ENCODE measurements at places on chromosomes 16 and 17.
A peak's percentile ranks its signal among the peaks of the same experiment; 100 is the strongest.

DNA sequence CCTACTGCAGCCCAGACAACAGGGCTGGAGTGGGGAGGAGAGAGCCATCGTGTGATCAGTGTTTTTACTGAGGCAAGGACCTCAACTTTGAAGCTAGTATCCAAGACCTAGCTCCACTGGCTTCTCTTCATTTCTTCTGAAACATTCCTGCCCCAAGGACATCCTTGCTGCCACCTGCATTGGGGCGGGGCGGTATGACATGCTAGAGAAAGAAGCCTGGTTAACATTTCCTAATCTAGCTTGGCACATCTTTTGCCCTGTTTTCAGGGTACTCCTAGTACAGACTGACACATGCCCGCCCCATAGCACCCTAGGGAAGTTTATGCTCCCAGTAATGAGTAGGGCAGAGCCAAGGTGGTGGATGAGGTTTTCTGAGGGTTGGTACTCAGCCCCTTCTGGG, 17.8 kb upstream of the ANKRD40CL start:
- no peak for DNase-seq

GRCh38 chr16:3454631-3455147, 11.2 kb downstream of the NAA60 start:
- no peak for DNase-seq

DNA sequence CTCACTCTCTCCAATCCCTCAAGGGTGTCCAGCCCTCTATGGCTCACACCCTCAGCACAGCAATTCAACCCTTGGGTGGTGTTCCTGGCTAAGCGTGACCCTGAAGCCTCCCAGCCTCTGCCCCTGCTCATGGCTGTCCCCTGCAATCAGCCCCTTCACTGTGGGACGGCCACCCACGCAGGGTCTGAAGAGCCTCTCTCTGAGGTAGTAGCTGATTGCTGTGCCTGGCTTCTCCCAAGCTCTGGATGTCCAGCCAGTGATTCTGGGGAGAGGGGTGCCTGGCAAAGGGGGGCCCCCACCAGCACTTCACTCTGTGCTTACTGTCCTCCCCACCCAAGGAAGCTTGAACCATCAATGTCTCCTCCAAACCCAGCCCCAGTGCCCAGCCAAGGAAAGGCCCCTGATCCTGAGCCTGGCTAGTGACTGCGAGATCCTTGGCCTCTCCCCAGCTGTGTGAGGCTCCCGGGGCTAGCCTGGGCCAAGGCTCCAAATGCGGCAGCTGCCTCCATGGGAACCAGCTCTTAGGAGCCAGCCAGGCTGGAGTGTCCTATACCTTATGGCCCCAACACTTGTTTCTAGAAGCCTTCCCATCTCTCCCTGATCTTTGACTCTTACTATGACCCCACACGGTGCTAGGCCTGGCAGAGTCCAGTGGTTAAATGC, 9.9 kb downstream of the MTSS2 start:
- DNase-seq, result no peak

DNA sequence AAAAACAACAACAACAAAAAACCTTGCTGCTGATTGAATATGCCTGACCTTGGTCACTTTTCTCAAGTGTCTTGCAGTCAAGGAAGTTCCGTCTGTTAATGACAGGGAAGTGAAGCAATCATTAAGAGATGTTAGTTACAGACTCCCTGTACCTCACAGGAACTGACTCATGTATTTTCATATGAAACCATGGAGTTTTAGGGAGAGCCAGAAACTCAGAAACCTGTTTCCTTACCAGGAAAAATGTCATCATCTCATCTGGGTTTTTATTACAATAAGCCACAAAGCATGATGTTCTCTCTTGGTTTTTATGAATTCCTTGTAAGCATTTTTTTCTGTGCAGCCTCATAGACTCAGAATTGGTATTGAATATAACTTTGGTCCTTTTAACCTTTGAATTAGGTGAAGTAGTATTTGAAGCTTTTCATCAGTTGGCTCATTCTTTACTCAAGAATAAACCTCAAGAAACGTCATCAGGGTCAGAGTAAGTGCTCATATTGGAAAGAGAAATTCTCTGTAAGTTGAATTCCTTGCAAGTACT, 10.3 kb downstream of the LYRM1 start:
- no peak for DNase-seq

DNA sequence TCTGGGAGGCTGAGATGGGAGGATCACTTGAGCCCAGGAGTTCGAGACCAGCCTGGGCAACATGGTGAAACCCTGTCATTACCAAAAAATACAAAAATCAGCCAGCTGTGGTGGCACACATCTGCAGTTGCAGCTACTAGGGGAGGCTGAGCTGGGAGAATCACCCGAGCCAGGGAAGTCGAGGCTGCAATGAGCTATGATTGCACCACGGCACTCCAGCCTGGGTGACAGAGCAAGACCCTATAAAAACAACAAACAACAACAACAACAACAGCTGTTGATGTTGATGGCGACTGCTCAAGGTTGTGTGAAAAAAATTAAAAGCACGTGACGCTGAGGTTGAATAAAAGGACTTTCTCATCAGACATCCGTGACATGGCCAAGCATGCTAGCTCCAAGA, 40.8 kb upstream of the CIBAR2 start:
- DNase-seq, result no peak

DNA sequence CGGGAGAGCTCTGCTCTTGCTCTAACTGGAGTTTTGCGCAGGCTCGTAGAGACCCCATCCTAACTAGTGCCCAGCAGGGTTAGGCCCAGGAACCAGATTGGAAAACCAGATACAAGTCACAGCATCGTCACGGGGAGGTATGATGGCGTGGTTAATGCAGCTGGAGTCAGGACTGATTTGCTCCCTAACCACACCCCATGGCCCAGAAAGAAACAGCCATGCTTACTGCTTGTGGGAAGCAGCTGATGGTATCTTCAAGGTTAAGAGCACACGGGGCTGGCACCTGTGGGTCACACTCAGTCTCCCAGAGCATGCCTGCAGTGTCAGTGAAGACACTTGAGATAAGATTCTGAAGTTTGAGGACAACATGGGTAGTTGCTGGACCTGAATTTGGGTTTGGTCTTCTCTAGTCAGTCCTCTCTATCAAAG, 60.2 kb downstream of the WIPI1 start:
- DNase-seq, result no peak

DNA sequence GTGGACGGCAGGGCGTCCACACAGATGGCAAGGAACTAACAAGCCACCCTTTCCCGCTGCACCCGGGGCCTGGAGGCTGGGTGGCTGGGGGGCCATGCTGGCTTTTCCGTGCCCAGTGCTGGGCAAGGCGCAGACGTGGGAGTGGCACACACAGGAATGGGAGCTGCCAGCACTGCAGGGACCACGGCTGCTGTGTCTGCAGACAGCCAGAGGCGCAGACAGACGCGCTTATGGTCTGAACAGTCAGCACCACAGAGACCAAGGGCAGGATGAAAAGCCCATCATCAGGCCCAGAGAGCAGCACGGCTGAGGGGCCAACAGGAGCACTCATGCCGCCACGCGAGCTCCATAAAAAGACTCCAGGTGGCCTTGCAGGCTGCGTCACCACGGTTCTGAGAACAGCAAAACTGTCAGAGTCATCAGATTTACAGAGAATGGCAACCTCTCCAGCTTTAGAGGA, 24.0 kb downstream of the PDIA2 start:
- no peak for DNase-seq

DNA sequence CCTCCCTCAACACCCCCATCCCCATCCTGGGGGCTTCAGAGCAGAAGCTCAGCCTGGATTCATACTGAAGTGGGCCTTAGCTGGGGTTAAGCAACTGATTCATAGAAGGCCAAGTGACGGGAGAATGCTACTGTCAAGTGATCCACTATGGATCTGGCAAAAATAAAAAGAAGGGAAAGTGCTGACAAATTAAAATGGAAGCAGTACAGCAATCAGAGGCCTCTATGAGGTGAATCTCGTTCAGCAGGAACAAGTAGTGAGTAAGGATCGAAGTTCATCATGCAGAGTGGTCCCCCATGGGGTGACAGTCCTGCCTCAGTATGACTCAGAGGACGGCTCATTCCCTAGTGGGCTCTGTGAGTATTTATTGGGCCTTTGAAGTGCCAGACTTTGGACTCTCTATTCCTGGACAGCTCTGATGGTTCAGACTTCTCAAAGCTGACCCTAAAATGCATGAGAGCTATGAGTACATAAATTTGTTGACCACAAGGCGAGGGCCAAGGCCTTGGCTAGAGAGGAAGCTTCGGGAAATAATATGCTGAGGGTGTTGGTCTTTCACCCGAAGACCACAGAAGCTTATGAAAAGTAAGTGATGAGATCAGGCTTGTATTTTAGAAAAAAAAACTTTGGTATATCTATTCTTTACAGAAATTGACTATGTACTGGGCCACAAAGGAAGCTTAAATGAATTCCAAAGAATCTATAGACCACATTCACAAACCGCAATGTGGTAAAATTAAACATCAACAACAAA, 5.3 kb upstream of the NSMCE1 start:
- DNase-seq, result no peak

DNA sequence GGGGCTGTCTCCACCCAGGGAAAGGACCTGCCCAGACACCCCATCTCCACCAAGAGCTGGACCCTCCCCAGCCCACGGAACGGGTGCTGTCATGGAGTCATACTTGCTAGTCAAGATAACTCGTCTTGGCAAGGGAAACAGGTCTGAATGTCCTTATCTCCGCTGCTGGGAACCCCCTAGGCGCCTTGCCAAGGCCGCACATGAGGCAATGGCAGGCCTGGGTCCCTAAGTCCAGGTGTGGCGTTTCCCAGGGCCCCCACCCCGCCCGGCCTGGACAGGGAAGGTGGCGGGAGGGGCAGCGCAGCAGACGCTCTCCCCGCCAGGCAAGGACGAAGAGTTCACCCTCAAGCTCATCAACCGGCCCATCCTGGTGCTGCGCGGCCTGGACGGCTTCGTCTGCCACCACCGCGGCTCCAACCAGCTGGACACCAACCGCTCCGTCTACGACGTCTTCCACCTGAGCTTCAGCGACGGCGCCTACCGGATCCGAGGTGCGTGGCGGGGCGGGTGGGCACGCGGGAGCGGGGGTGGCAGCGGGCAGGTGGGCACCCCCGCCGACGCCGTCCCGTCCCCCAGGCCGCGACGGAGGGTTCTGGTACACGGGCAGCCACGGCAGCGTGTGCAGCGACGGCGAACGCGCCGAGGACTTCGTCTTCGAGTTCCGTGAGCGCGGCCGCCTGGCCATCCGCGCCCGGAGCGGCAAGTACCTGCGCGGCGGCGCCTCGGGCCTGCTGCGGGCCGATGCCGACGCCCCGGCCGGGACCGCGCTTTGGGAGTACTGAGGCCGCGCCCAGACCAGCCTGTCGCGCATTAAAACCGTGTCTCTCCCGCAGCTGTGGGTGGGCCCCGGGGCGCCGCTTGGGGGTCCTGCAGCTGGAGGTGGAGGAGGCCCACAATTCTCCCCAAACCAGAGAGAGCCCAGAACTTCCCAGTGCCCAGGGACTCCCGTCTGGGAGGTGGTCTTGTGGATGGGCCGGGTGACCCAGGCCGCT, 8.4 kb downstream of the FSCN2 start:
- DNase-seq, result no peak

DNA sequence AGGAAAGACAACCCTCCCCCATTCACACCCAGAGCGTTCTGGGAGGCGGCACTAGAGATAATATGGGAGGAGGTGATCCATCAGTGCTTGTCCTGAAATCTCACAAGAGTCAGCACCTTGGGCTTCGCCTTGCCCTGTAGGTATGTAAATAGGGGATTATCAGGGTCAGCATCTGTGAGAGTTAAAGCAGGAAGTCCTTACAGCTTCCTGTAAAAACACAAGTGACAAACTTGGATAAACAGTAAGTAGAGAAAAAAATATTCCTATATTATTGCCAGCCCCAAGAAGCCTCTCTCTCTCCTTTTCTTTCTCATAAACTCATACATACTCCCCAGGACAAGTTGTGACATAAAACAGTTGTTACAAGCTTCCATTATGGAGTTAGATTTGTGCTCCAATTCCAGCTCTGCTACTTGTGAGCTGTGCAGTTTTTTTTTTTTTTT, 187.7 kb downstream of the MAF start:
- DNase-seq, result no peak

DNA sequence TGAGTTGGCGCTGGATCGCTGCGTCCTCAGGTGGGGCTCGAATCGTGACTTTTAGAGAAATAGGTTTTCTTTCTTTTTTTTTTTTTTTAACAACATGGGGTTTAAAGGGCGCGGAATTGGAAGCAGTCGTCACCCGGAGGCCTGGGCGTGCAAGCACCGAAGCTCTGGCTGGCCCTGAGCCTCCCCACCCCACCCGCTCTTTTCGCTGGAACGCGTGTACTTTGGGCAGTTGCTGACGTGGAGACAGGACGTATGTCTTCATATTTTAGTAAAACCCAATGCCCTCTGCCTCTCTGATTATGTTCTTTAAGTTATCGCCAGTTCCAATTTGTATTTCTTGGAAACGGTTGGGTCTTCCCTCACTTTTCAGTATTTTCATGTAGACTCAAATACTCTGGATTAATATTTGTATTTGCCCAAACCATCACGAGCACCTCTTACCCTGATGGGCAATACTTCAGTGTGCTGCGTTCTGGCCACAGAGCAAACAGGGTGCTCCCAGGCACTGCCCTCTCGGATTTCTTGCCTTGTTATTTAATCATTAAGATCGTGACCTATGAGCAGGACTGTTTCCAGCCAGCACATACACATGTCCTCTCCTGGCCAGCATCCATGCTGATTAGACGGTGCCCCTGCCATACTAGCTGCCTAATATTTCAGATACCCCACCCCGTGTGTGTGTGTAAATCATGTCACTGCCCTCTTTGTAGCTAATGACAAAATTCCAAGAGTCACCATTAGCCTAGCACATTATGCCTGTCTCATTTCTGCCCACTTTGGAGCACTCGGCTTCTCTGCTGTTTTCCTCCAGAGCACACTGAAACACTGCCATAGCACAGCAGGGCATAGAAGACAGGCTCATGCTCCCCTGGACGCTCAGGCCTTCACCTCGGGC, 805 bp upstream of the C16orf95 start:
- peak; percentile 1 for DNase-seq

DNA sequence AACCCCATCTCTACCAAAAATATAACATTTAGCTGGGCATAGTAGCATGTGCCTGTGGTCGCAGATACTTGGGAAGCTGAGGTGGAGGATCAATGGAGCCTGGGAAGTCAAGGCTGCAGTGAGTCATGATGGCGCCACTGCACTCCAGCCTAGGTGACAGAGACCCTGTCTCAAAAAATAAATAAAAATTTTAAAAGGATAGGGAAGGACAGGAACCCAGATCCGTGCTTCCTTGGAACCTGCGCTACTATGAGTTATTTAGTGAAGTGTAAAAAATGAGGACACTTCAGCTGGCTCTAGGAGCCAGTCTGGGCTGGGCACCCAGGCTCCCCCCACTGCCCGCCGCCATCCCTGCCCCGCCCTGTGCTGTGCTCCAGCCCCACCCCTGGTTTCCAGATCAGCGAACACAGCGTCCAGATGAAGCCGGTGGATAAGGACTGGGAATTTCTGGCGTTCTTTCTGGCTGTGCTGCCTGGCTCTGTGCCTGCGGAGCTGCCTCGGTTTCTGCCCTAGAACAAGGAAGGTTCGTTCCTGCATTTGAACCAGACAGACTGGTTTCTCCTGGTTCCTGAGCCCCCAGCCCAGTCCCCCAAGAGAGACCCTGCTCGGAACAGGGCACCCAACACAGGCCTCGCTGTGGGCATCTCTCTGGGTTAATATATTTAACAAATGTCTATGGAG, 18.5 kb downstream of the PLLP start:
- no peak for DNase-seq

- peak; percentile 14 for DNase-seq
Observed at GRCh38 chr16:77213542-77214106, 14.4 kb downstream of the SYCE1L start.
